Osteoblast (primary cell): ENCODE measurements at places on chromosomes 5 and 9.
A peak's percentile ranks its signal among the peaks of the same experiment; 100 is the strongest.

GRCh38 chr5:88203981-88204750 is 64.5 kb downstream of the TMEM161B start:
- DNase-seq: peak; percentile 54

DNA sequence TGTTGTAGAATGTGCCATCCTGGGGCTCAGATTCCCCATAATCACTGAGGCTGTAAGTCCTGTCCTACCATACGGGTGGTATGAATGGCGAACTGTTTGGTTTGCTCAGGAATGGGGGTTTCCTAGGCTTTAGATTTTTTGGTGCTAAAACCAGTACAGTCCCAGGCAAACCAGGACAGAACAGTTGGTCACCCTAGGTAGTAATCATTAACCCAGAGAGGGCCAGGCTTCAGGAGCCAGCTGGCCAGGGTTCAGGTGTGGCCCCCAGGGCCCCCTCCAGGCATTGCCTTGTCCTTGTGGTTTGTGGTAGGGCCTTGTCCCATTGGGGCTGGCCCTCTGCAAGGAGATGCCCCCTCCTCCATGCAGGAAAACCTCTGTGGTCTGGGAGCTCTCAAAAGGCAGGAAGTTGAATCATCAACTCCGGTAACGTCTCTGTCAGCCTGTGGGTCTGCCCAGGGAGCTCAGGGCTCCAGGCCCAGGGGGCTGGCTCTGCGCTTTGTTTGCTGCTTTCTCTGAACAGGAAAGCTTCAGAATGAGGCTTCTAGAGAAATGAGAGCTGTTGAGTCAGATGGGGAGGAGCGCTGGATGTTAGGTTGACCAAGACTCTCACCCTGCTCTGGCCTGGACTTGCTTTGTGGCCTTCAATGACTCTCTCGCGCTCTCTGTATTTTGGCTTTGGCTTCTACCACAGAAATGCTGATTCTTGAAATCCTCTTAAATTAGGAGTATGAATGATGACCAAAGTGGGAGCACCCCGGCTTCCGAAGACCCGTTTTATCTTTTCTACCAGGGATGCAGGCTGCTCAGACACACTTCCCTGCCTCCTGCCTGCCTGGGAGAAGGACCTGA is 22.2 kb upstream of the JADE2 start:
- peak; percentile 94 for DNase-seq

- DNase-seq: no peak
Observed at GRCh38 chr5:61137835-61138234, 24.4 kb downstream of the SMIM15 start.

- DNase-seq: no peak
Observed at GRCh38 chr9:114608525-114608796, 2.6 kb upstream of the TMEM268 start.

DNA sequence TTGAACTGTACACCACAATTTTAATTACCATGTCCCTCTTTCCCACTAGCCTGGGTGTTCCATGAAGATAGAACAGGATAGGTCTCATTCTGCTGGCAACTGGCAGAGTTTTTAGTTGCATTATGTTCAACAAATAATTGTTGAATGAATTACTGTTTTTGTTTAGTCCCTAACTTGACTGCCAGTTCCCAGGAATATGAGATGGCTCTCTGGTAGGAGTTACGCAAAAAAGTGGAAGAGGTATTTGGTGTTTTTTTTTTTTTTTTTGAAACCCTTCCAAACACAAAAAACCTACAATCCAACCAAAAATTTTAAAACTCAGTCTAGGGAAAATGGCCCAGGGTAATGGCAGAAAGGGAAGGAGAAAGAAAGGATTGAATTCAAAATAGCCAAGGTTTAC is 153.6 kb downstream of the GNAQ start:
- no peak for DNase-seq
